ENCODE measurements at places on chromosomes 3 and 15. TPM values are rescaled to one million over a fixed set of nuclear protein-coding genes. Genes with fewer than 3 reads are reported as not detected.

SCN11A gene
- 2.5 TPM for polyA plus RNA-seq

EXD1 gene
- 0.06 TPM for polyA plus RNA-seq

DNA sequence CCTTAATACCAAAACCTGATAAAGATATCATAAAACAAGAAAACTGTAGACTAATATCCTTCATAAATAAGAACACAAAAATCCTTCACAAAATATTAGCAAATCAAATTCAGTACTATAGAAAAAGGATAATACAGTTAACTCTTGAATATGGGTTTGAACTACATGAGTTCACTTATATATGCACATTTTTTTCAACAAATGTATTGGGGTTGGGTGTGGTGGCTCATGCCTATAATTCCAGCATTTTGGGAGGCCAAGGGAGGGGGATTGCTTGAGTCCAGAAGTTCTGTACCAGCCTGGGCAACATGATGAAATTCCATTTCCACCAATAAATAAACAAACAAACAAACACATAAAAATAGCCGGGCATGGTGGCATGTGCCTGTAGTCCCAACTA lies 39.2 kb downstream of the GOLGB1 start:
- no peak for DNase-seq

DNA sequence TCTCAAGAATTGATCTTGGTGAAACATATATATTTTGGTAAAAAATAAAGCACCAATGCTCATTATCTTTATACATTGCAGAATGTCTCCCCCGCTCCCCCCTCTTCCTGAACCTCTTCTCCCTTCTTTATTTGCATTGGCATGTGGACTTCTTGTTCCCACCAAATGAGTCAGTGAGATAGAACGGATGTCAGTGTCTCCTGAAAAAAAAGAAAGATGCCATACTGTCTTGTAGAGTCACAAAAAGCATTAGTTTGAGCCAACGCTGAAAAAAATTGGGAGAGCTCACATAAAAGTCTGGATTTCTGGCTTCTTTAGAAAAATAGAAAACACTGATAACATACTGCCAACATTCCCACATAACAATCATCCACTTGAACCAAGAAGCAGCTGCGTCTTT lies 32.0 kb upstream of the STXBP5L start:
- DNase-seq: no peak
